Esophagus mucosa (tissue), 1 donor: ENCODE measurements at places on chromosomes 2 and 18. TPM values are rescaled to one million over a fixed set of nuclear protein-coding genes. Genes with fewer than 3 reads are reported as not detected.

Gene NR4A2
- total RNA-seq = 3.1 TPM

Gene SAG
- not detected for total RNA-seq

Gene REG3A
- total RNA-seq = not detected

Gene B4GALT6
- 2.9 TPM for total RNA-seq

Gene ABCB11
- total RNA-seq = not detected

Gene ICA1L
- 1.5 TPM for total RNA-seq

Gene XIRP2
- total RNA-seq = 0.28 TPM

- ATAC-seq = no peak
These were observed 654.3 kb downstream of the LRRTM4 start for GRCh38 chr2:76867854-76868253.

DNA sequence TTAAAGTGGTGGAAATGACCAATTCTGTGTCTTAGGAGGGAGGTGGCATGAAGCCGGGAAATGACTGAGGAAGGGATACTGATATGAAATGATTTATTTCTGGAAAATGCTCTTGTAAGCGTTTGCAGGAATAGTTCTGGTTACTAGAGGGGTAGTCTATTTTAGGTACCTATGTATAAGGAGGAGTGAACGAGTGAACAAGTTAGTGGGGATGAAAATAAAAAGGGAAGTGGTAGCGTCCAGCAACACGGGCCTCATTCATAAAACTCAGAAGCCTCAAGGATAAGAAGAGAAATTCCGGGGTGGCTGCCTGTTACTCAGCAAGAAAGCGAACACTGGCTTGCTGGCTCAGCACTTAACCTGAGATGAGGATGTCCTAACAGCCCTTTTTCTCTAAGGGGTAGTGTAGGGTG, 303.3 kb downstream of the NCKAP5 start:
- ATAC-seq = no peak

- no peak for ATAC-seq
These were observed 34.8 kb downstream of the METTL4 start for GRCh38 chr18:2536493-2536892.

DNA sequence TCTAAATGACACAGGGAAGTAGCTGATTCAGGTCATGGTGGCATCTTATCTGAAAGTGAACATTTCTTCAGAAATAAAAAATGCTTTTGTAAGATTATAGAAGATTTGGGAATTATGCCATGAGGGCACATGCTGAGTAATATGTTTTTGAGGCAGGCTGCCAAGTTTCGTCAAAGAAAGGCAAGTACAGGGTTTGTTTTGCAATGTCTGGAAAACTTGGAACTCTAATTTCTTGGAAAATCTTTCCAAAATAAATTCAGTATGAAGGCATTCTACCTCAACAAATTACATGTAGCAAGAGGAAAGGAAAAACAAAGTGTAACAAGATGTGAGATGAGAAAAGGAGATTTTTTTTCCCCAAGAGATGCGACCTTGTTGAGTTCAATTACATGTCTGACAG, 167.7 kb downstream of the PLCL1 start:
- ATAC-seq = no peak

DNA sequence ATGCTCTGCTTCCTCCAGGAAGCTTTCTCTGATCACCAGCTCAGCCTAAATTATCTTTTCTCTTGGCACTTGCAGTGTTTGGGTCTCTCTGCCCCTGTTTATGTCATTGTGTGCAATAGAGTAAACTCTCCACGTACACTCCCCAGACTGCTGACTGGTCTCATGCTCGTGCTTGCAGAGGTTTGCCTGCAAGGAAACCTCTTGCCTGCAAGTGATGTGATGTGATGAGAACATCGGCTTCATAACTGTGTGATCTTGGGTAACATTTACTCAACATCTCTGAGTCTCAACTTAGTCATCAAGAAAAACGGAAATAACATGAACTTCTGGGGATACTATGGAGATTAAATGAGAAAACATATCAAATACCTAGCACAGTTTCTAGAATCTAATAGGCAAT, 92.3 kb downstream of the BIN1 start:
- peak; percentile 48 for ATAC-seq

DNA sequence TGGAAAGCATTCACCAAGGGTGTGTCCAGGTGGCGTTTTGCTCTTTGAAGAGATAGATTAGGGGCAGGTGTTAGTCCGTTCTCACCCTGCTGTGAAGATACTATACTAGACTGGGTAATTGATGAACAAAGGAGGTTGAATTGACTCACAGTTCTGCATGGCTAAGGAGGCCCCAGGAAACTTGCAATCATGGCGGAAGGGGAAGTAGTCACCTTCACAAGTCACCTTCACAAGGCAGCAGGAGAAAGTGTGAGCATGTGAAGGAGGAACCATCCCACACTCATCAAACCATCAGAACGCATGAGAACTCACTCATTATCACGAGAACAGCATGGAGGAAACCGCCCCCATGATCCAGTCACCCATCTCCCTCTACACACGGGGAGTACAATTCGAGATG, 135.7 kb upstream of the NFATC1 start:
- no peak for ATAC-seq

- no peak for ATAC-seq
These were observed 117.6 kb downstream of the TWIST2 start for GRCh38 chr2:238965371-238966071.
